Hippocampal formation (tissue), 2 donors: ENCODE measurements at places on chromosomes 11 and 22.

DNA sequence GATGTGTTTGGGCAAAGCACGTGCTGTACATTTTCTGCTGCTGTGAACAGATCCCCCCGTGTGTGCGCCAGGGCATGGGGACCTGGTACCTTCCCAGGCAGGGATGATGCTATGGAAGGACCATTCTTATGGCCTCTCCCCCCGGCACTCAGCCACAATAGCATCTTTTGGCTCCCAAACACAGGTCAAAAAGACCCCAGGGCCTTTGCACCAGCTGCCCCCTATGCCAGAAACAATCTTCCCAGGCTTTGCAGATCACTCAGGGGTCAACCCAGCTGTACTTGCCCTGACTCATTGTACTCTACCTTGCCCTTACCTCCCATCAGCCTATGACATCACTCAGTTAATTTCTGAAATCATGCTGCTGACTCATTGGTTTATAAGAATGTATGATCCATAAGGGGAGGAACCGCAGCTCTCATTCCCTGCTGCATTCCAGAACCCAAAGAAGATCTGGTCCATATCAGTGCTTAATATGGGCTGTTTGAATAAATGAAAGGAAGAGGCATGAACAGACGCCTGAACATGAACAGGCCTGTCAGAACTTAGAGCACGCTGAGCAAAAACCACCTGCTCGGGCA is 100.7 kb downstream of the CELSR1 start:
- no peak for DNase-seq

- no peak for DNase-seq
These were observed 330.5 kb downstream of the TENM4 start for GRCh38 chr11:79110321-79110720.

DNA sequence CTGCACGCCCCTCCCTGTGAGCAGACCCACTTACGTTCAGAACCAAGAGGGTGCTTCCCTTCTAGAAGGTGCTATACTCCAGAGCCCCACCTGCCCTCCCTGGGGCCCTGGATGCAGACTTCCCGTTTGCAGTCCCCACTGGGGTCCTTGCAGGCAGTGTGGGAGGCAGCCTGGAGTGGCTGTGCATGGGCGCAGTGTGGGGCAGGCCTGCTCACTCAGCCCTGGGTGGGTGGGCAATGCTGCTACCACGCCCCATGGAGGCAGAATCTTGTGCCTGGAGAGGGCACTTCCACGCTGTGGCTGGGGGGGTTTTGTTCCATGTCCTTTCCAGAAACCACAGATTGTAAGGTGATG is 116.2 kb downstream of the KCNQ1OT1 start:
- DNase-seq = no peak

GRCh38 chr22:30809086-30809485 is 114.4 kb downstream of the OSBP2 start:
- no peak for DNase-seq

GRCh38 chr11:8329847-8330361 is 66.2 kb upstream of the LMO1 start:
- no peak for DNase-seq

DNA sequence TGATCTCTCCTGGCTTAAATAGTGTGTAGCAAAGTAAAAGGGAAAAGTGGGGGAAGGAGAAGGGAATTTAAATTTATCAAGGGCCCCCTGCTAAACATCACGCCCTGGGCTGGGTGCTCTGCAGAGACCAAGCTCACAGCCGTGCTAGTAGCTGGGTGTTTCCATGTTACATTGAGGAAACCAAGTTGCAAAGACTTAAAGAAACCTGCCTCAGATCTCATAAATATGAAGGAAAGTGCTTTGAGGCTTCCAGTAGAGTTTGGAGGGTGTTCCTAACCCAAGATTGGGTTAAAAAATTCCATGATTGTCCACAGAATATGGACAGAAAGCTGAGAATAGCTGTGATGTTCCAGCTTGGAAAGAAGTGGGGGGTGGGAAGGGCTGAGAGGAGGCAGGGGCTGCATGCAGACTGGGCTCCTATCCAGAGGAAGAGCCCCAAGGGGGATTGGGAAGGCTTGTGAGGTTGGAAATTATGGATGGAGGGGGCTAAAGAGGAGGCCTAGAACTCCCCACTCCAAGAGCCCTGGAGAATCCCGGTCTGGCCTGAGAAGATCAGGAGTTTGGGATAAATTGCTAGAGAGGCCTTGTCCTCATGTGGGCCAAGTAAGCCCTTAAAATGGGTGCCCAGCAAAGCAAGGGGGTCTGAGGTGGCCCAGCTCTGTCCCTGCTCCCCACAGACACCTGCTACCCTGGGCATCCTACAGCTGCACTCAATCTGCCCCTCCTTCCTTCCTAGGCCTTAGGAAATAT is 25.0 kb upstream of the OAF start:
- DNase-seq = no peak

GRCh38 chr22:44525941-44526778 is 28.1 kb upstream of the RTL6 start:
- no peak for DNase-seq

- no peak for DNase-seq
These were observed 378.1 kb downstream of the LARGE1 start for GRCh38 chr22:33542153-33542552.

GRCh38 chr11:77472991-77473800 is 698 bp downstream of the PAK1 start:
- no peak for DNase-seq

DNA sequence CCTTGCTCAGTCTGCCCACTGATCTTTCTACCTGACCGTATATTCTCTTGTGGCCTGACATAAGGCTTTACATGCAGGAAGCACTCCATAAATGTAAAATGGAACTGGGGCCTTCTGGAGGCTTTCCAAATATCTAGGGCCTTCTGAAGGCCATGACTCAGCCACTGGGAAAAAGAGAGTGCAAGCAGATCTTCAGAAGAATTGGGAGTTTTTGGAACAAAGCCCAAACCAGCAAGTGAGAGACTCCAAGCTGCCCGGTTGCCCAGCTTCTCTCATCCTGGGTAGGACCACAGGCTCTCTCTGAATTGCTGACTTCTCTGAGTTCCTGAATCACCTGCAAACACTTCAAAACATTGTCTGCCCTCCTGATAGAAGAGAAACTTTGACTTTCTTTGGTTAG is 107.9 kb upstream of the BMAL1 start:
- DNase-seq = no peak

DNA sequence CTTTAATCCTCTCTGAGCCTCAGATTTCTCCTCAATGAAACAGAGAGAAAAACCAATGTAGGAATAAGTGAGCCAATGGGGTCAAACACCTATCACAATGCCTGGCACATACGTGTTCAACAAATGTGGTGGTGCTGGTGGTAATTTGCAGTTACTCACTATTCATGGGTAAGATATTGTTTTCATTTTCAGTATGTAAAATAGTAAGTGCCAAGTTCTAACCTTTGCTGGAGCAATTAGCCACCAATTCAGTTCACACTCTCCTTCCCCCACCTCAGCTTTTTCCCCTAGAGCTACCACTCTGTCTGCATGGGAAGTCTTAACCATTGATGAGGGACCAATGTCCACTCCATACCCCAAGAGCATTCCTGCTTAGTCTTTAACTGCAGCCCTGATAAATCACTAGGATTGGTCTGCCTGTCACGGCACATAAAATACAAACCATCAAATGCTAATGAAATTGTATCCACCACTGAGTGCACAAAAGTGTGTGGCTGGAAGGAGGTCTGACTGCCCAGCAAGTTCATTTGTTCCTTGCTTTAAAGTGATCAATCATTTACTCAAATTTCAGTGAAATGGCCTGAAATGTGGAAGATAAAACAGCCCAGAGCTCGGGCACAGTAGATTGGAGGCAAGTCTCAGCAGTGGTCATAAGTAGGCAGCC is 187.4 kb upstream of the API5 start:
- no peak for DNase-seq

GRCh38 chr22:30445438-30446145 is 20.0 kb downstream of the MTFP1 start:
- DNase-seq = no peak

DNA sequence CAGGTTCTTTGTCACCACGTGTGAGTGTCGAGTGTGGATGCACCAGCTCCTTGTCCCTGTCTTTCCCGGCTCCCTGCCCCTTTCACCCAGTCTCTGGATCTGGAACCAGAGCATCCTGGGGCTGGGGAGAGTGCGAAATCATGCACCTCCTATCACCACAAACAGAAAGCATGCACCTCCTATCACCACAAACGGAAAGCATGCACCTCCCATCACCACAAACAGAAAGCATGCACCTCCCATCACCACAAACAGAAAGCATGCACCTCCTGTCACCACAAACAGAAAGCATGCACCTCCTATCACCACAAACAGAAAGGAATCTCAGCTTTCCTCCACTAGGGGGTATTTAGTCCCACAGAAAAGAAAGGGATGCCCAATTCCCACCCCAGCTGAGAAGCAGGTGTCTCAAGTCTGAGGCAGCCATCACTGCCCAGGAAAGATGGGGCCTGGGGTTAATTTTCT is 5.9 kb upstream of the GLB1L3 start:
- no peak for DNase-seq

DNA sequence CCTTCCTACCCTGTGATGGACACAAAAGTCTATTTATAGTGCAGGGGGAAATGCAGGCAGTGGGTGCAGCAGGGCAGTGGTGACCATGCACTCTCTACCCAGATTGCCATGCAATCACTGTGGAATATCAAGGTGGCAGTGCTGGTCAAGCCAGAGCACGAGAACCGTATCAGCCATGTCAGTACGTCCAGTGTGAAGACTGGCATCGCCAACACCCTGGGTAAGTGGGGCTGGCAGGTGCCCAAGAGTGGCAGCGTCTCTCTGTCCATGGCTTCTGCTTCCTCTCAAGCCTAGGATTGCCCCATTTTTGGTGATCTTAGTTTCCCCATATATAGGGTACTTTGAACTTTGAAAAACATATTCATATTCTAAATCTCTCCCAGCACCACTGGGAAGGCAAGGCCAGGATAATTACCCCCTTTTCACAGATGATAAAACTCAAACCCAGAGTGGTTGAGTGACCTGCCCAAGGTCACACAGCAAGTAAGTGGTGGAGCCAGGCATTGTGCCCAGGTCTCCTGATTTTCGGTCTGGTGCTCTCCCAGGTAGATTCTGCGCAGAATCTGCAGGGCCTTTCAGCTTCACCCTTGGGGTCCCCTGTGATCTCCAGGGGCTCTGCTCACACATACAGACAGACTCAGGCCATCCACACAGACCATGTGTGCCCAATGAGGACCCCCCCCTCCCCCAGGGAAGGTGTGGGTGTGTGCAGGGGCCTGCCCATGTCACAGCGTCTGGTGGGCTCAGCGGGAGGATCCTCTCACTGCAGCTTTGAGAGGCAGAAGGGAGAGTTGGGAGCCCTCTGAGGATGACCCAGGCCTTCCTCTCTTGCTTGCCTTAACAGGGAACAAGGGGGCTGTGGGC is 7.1 kb downstream of the INPPL1 start:
- DNase-seq = no peak

- no peak for DNase-seq
These were observed 651 bp upstream of the FAM83F start for GRCh38 chr22:39994041-39994565.

DNA sequence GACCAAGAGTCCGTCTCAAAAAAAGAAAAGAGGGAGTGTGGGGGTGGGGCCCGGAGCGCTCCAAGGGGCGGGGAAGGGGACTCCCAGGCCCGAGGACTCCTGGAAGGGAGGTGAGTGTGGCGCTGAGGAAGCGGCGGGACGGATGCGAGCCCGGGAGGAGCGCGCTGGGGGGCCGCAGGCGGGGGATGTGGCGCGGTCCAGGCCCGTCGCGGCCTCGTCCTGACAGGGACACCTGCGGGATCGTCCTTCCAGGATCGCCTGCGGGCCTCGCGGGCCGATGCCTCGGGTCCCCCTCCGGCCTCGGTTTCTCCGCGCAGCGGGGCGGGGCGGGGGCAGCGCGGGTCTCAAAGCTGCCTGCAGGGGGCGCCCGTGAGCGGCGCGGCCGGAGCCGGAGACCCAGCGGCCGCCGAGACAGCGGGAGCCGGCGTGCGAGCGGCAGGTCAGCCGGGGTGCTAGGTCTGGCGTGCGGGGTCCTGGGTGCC is 3.8 kb upstream of the ADORA2A start:
- no peak for DNase-seq

GRCh38 chr22:19806213-19807160 is 45.9 kb downstream of the TBX1 start:
- DNase-seq = no peak

- DNase-seq = no peak
These were observed 36.0 kb upstream of the COMT start for GRCh38 chr22:19905347-19906276.

DNA sequence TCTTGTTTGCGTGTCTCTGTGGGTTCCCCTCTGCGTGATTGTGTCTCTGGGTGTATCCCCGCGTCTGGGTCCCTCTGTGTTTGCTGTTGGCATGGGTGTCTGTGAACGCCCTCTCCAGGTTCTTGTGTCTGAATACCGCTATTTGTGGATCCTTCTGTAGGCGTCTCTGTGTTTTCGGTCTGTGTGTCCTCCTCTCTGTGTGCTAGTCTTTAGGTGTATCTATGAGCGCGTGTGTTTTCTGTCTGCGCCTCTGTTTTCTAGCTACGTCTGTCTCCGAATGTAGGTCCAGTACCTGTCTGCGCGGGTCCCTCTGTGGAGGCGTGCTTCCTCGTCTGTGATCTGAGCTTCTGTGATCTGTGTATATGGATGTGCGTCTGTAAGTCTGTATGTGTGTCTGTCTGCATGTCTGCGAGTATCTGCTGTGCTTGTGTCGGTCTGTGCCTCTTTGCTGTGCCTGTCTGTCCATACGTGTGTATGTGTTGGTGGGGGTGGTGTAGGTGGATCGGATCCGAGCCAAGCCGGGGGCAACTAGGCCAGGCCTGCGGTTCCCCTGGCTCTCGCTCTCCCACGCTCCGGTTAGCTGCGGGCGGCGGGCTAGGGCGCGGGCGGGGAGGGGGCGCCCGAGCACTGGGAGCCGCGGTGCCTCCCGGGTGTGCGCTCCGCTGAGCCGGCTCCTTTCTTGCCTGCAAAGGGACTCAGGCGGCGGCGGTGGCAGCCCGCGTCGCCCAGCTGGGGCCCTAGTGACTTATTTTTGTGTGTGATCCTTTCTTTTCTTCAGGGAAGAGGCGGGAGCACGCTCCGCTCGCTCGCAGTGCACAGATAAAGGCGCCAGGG is 105.3 kb upstream of the E2F8 start:
- peak; percentile 50 for DNase-seq

DNA sequence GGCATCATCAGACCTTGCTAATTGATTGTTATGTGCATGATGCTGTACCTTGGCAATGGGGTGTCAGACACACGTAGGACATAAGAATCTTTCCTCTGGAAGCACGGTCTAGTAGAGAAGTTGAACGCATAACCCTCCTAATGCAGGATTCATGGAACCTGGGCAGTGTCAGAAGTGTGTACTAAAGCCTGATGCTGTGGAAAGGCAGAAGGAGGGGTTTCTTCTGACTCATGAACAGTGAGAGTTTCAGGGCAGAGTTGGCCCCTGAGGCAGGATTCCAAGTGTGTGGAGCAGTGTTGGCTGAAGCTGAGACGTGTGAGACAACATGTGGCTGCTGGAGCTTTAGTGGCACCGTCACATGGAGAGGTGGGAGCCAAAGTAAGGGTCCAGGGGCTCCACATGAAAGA is 3.5 kb downstream of the PANX1 start:
- DNase-seq = no peak
